Stimulated activated CD4-positive, alpha-beta T cell treated with anti-CD3 and anti-CD28 coated beads, TNF-alpha, amount 100 ng/mL, for 48 hours (primary cell): ENCODE measurements at places on chromosomes 12 and 14.
A peak's percentile ranks its signal among the peaks of the same experiment; 100 is the strongest.

DNA sequence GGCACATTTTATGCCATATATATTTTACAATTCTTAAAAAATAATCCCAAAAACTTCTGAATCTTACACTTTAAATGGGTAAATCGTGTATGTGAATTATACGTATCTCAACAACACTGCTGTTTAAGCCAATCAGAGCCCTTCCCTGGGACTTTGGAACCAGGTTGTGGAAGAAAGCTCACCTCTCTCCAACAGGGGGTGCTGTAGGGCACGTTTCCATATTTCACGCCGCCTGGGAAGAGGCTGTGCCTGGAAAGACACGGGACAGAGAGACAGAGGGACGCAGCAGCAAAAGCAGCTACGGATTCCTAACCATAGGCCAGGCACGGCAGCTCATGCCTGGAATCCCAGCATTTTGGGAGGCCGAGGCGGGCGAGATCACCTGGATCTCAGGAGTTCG lies 29.4 kb upstream of the FBRSL1 start:
- DNase-seq: no peak

- DNase-seq: no peak
Observed at GRCh38 chr12:108817909-108818308, 39.5 kb downstream of the SSH1 start.

DNA sequence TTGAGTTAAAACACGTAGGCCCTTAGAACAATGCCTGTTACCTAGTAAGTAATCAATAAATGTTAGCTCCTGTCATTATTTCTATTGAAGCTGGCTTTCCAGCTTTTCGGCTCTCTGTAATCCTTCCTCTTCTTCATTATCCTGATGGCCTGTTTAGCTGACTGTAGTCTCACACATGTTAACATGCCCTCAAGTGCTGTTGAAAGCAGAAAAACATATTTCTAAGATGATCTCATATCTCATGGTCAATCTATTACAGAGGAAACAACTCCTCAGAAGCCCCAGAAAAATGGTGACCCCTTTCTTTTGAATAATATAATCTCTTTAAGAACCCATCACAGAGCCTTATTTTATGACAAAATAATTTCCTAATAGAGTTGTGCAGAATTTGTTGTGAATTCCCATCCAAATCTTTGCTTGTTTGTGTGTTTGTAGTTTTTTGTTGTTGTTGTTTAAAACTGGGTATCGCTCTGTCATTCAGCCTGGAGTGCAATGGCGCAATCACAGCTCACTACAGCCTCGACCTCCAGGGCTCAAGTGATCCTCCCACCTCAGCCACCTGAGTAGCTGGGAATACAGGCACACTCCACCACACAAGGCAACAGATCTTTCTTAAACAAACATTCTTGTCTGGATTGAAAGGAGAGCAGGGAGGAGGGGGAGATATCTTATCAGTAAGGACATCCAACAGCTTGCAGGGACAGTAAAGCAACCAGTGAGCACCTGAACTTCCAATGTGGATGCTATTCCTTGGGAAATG lies 242.5 kb upstream of the CAND1 start:
- DNase-seq: no peak

GRCh38 chr14:69673578-69674305 lies 62.3 kb downstream of the SUSD6 start:
- no peak for DNase-seq

- no peak for DNase-seq
Observed at GRCh38 chr14:36663404-36664321, 2.0 kb downstream of the PAX9 start.

DNA sequence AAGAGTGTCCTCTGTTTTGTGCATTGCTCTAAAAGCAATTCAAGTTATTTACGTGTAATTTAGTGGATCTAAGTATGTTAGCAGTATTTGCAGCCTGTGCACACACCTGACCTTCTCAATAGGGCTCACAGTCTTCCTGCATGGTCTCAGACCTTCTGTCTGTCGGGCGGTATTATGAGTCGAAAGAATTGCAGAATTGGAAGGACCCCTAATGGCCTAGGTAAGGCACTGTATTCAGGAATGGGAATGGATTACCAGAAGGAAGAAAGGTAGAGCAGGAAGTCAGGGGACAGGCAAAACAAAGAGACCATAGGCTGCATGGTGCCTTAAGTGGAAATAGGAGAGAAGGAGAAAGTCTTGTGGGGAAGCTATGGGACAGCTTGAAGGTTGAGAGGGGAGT lies 341.6 kb downstream of the VRK1 start:
- no peak for DNase-seq

GRCh38 chr14:61380984-61381383 lies 59.6 kb downstream of the PRKCH start:
- DNase-seq: no peak

DNA sequence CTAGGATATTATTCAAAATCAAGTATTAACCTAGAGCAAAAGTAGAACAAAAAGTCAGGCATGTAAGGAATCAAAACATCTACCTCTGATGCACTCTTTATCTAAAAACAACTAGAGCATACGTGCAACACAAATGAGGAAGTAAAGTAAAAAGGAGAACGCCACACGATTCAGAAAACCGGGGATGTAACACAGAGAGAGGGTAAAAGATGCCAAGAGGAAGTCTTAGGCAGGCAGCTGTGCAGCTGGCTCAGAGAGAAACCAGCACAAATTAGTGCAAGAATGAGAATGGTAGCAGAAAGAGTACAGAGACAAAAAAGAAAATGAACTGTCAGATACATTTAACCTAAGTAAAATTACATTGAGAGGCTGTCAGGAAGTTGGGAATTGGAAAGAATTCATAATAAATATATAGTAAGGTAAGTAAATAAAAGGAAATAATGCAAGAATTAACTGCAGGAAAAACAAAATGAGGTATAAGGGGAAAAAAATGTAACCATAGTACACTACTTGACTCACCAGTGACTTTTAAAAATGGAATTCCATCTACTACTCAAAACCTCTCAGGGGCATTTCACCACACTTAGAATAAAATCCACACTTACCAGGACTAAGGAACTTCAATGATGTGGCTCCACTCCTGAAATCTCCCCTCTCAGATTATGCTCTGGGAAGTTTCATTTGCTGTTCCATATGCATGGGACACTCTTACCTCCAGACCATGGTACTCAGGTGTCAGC lies 17.1 kb downstream of the BCAT1 start:
- no peak for DNase-seq

DNA sequence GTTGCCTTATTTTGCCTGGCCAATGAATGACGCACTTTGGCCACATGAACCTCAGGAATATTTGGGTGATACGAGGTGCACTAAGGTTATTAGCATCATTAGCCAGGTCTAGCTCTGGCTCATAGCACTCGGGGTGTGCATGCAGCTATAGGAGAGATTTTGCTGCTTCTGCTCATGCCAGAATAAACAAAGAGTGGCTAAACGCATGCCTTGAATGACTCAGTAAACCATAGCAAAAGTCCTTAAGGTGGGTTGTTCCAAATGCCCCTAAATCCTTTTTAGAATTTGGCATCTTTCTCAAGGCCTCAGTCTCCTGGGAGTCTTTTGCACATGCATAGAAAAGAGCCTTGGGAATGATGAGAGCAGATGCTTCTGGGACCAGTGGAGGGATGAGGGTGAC lies 343.7 kb upstream of the FKBP4 start:
- no peak for DNase-seq

DNA sequence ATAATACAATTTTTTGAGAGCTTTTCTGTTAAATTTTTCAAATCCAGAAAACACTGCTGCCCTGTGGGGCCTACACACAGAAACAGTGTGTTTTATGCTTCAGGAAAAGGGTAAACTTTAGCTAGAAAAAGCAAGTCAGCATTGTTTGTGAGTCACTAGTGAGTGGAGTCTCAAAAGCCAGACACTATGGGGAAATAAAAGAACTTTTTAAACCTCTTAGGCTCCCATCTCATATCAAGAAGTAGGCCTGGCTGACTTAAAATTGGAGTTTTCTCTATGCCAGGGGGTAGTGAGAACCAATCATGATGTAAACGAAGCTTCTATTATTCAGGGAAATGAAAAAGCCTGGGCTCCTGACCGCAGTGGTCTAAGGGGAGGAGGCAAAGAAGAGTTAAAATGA lies 12.6 kb downstream of the GPR65 start:
- DNase-seq: no peak

DNA sequence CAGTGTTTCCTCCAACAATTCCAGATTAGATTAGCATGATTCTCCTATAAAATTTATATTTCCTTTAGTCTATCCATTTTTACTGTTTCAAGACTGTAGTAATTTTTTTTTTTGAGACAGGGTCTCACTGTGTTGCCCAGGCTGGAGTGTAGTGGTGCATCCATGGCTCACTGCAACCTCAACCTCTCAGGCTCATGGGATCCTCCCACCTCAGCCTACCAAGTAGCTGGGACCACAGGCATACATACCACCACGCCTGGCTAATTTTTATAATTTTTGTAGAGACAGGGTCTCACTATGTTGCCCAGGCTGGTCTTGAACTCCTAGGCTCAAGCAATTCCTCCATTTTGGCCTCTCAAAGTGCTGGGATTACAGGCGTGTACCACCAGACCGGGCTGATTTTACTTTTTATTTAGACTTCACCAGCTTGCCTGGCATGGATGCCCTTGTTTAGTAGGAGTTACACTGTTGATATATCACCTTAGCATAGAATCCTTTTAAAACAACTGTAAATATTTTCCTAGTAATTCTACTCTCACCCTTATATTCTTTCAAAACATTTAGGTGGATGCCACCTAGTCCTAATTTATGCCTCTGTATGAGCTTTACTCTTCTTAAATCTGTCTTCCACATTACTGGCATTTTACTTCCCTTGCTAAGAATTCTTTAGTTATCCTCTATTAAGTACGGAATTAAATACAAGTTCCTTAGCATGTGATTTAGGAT lies 55.8 kb upstream of the LIMA1 start:
- no peak for DNase-seq

- DNase-seq: no peak
Observed at GRCh38 chr14:20499108-20499507, 6.2 kb upstream of the RNASE10 start.

DNA sequence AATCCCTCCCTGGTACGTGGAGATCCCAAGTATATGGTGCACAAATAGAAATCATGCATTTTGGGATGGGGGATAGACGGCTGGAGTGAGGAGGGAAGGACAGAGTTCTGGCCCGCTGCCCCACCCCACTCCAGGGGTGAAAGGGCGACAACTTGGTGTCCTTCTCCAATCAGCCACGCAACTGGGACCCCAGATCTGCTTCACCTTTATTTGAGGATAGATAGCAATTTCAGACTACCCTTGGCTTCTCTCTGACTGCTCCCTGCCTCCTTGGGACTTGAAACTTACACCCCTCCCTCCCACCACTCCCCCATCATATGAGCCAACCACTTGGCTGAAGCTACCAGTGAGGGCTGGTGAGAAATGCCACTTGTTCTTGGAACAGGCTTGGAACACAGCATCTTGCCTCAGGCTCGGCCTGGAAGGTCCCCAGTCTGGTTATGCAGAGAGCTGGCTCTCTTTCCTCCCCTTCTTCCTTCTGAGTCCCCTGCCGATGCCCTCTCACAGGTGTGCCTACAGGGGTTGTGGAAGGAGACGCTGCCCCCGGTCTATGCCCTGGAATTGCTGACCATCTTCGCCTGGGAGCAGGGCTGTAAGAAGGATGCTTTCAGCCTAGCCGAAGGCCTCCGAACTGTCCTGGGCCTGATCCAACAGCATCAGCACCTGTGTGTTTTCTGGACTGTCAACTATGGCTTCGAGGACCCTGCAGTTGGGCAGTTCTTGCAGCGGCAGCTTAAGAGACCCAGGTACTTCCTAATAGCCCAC lies 8.1 kb downstream of the OAS3 start:
- DNase-seq: no peak

DNA sequence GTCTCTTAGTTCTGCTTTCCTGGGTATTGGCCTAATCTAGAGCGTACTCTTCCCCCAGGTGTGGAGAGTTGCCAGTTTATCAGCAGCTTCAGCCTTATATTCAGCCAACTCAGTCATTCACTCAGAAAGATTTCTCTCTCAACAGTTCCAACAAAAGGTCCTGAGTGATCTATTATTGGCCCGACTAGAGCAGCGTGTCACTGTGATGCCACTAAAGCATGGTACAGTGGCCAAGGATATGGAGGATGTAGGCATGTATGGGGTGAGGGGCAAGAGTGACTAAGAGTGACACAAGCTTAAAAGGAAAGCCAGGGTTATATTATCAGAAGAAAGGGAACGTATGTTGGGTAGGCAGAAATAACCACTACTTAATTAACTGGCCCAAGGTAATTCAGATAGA lies 4.8 kb downstream of the NOPCHAP1 start:
- DNase-seq: no peak

GRCh38 chr12:119176267-119177055 lies 2.3 kb upstream of the HSPB8 start:
- no peak for DNase-seq

DNA sequence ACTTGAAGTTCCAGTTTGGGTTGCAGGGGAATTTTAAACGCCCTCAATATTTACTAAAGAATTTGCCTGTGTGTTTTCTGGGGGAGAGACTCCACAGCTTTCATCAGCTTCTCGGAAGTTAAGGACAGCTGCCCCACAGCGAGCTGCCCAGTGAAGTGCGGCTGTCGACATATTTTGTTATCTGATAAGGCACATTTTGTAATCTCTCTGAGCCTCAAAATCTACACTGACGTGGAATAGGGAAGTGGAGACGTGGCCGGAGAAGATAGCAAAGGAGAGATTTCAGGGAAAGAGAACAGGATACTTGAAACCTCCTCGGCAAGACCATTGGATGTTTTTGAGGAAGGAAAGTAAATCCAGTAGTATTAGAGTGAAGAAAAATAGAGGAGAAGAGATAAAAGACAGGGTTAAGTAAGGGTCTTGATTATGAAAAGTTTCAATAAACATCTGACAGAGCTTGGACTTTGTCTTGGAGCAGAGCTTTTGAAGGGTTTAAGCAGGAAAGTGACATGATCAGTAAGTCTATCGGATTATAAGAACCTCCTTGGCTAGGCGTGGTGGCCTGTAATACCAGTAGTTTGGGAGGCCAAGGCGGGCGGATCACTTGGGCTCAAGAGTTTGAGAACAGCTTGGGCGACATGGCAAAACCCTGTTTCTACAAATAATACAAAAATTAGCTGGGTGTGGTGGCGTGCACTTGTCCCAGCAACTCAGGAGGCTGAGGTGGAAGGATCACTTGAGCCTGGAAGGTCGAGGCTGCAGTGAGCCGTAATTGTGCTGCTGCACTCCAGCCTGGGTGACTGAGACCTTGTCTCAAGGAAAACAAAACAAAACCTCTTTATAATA lies 1.1 kb downstream of the POLR3B start:
- no peak for DNase-seq

- DNase-seq: no peak
Observed at GRCh38 chr12:82648259-82648909, 38.3 kb upstream of the TMTC2 start.

GRCh38 chr14:104977681-104978653 lies at the start of gene AHNAK2:
TSS of gene AHNAK2 (minus strand) at chr14:104978374. CDS start at chr14:104978237, 137 bp downstream.
- DNase-seq: peak; percentile 29

DNA sequence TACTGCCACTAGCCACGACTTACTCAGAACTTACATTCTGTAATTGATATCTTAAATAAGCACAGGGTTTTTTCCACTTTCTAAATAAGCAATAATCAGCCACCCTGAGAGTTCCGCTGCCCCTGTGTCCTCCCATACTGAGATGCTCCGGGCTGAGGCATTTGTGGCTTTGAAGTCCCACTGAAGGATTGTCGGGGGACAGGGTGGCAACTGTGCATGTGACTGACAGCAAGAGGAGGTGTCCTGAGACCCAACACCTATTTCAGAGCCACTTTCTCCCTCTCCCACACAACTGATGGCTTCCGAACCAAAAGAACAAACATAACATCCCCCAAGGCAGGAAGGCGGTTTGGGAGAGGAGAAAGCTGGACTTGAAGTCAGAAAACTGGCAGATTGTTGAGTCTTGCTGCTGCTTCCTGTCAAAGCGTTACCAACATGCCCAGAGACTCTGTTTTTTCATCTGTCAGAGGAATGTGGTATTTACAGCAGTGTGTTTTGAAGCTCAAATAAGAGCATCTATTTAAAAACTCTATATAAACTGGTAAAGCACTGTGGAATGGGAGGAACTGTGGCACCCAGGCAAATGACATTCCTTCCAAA lies 157.9 kb upstream of the FKBP4 start:
- DNase-seq: no peak
